ENCODE measurements at places on chromosomes 16 and 17. TPM values are rescaled to one million over a fixed set of nuclear protein-coding genes. Genes with fewer than 3 reads are reported as not detected.

Gene HOXB6
- total RNA-seq = 0.66 TPM

Gene TBC1D3I
- not detected for total RNA-seq

Gene TERF2IP
- 57.2 TPM for total RNA-seq

Gene PDILT
- total RNA-seq = not detected

Gene CTRL
- total RNA-seq = 0.27 TPM

Gene EPX
- 0.12 TPM for total RNA-seq

Gene C16orf78
- not detected for total RNA-seq

Gene NPIPA8
- total RNA-seq = not detected

Gene PIK3R6
- total RNA-seq = 0.57 TPM

Gene TNS4
- not detected for total RNA-seq

Gene GDPD3
- total RNA-seq = 3.1 TPM

Gene TEKT1
- total RNA-seq = not detected

Gene CAPNS2
- 0.38 TPM for total RNA-seq

DNA sequence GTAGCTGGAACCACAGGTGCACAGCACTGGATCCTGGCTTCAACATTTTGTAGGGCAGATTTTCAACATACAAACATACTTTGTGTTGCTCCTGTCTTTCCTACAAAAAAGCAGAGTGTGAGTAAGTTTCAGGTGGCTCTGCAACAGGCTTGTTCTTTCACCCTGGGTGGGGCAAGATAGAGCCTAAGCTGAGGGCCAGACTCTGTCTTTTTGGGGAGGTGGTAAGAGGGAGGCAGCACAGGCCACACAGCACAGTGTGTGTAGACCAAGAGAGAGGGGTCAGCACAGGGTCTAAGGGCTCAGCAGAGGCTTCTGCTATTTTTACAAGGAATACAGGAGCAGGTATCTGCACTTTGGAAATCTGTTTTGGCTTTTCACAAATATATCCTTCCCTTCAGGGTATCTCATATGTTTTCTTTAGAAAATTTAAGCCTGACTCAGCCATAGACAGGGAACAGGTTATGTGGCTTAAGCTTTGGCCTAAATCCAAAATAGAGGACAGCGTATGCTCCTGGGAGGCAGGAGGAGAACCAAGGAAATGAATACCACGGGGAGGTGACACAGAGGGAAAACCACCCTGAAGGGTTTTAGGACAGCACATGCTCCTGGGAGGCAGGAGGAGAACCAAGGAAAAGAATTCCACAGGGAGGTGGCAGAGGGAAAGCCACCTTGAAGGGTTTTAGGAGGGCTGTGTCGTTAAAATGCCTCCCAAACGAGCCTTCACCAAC is 21.6 kb downstream of the EMC8 start:
- no peak for DNase-seq

GRCh38 chr16:86037999-86038925 is 139.3 kb downstream of the IRF8 start:
- no peak for DNase-seq

DNA sequence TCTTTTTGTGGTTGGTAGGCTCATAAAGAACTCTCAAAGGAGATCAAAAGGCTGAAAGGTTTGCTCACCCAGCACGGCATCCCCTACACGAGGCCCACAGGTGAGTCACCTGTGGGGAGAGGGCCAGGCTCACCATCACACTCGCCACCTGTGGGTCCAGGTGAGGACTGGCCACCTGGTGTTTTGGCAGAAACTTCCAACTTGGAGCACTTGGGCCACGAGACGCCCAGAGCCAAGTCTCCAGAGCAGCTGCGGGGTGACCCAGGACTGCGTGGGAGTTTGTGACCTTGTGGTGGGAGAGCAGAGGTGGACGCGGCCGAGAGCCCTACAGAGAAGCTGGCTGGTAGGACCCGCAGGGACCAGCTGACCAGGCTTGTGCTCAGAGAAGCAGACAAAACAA is 11.1 kb downstream of the GNPTG start:
- DNase-seq = no peak

DNA sequence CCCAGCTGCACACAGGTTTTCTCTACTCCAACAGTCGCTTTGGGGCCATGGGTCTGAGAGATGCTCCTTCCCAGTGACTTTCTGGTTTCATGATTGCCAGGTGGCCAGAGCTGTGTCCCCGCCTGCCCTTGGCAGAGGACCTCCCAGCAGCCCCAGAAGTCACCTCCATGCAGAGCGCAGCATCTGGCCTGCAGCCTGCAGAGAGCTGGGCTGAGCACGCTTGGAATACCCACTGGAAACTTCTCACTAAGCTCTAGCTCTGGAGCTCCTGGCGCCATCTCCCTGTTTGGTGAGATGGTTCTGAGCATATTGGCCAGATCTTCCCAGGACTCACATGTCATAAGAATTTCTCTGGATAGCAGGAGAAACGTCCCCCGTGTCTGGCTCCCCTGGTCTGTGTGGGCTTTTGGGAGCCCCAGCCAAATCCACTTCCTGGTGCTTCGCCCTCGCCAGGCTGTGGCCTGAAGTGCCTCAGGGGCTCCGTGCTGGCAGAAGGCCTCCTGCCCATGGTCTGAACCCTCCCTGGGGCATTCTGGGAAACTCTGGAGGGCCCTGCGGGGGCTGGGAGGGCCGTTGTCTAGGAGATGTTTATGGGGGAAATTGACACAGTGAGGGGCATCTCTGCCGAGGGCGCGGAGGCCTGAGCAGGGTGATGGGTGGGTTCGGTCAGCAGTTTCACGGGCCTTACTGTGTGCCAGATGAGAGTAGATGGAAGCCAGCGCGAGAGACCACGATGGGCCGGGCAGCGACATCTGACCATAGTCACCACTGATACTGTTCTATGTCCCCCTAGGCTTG is 73.2 kb upstream of the CIBAR2 start:
- DNase-seq = no peak

DNA sequence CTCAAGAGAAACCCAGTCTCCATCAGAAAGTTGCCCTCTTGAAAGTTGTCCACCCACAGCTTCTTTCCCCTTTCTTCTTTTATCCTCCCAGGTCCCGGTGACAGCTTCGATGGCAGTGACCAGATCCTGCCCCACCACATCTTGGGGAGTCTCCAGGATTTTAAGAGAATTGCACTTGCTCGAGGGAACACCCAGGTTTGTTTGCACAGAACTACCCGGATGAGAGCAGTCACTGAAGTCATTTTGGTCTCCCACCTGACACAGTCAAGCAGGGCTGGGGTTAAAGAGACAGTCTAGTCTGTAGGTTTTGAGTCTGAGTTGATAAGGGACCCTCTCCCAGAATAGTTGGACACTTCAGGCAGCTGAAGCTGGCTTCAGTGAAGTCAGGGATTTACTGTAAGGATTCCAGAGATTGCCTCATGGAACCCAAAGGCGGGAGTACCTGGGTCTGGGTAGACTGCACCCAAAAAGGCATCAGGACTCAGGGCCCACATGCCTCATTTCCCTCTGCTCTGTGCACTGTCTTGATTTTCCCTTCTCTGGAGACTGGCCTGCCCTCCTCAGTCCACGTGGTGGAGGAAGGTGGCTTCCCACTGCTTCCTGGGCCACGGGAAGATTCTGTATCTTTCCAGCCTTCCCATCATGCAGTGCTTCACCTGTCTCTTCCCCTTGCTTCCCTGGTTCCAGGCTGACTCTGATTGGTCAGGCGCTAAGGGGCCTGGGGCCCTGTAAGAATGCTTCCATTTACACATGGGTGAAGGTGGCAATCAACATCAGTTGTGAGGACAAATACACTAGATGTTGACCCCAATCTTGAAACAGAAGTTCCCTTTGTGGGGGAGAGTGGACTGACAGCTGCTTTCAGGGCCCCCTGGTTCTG is 9.5 kb downstream of the MYCBPAP start:
- DNase-seq = no peak

GRCh38 chr16:56658327-56658875 is 642 bp downstream of the MT1F start:
- DNase-seq = peak; percentile 70

- no peak for DNase-seq
Observed at GRCh38 chr16:69017036-69017783, 88.2 kb upstream of the HAS3 start.

DNA sequence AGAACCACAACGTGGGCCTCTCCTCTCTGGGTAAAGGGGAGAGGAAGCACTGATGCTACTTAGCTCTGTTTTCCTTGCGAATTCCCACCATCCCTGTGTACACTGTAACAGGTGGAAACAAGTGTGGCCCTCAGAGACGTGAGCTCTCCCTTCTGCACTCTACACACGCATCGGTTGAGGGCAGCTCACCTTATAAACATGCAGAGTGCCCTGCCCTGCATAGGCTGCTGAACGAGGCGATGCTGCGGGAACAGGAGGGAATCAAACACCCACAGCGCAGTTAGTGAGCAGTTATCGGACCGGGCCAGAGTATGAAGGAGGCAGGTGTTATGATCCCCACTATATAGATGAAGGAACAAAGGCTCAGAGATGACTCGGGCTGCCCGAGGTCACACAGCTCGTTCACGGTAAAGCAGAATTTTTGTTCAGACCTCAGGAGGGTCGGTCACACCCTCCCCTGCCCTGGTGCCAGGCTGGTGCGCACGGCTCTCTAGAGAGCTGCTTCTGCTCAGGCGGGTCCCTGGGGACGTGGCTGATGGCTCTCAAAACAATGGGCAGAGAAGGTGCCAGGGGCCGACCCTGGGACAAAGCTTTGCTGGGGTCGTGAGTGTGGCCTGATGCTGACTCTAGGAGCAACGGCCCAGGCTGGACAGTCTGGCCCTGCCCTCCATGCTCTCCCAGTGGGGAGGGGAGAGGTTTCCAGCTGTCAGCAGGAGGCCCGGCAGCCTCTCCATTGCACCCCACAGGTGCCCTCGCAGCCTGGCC is 68.5 kb downstream of the RPH3AL start:
- DNase-seq = no peak

DNA sequence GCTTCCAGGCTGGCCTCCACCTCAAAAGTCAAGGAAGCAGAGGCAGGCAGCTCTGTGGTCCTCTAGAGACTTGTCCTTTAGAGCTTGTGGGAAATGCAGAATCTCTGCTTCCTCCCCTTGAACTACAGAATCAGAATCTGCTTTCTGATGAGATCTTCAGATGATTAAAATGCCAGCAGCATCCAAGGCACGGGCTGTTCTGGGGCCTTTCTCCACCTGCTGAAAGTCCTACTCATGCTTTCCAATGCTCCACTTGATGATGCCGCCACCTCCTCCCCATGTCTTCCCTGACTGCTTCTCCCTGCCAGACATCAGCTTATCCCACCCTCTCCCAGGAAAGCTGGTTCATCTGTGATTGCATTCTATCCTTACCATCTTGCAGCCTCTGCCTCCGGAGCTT is 33.3 kb downstream of the CMTM3 start:
- no peak for DNase-seq

- DNase-seq = no peak
Observed at GRCh38 chr16:24478401-24478800, 61.0 kb upstream of the RBBP6 start.

GRCh38 chr16:1432388-1433262 is 1.7 kb downstream of the PERCC1 start:
- no peak for DNase-seq

DNA sequence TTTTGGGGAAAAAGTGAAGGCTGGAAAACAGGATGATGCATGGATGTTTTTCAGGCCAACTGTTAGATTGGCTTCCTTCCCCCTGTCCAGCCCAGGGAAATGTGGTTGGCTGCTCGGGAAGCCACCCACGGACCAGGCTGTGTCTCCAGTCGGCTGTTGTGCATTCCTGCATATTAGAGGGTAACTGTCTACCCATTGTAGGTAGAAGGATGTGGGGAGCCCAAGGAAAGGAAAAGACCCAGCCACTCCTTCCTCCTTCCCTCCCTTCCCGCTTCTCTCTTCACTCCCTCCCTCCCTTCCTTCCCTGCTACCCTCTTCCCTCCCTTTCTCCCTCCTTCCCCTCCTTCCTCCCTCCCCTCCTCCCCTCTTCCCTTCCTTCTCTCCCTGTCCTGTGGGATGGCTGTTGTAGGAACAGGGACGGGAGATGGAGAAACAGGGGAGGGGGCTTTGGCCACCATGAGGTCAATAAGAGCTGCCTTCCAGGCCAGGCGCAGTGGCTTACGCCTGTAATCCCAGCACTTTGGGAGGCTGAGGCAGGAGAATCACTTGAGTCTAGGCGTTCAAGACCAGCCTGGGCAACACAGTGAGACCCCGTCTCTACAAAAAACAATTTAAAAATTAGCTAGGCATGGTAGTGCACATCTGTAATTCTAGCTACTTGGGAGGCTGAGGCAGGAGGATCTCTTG is 16.9 kb downstream of the SYT17 start:
- no peak for DNase-seq

DNA sequence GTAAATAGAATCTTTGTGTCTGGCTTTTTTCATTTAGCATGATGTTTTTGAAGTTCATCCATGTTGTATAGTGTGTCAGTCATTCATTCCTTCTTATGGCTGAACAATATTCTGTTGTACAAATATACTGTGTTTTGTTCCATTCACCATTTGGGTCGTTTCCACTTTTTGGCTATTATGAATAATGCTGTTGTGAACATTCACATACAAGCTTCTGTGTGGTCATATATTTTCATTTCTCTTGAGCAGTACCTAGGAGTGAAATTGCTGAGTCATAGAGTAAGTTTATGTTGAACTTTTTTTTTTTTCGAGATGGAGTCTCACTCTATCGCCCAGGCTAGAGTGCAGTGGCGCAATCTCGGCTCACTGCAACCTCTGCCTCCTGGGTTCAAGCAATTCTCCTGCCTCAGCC is 32.3 kb upstream of the TAOK1 start:
- no peak for DNase-seq

- peak; percentile 54 for DNase-seq
Observed at GRCh38 chr16:88804552-88805339, 1.2 kb downstream of the CDT1 start.

DNA sequence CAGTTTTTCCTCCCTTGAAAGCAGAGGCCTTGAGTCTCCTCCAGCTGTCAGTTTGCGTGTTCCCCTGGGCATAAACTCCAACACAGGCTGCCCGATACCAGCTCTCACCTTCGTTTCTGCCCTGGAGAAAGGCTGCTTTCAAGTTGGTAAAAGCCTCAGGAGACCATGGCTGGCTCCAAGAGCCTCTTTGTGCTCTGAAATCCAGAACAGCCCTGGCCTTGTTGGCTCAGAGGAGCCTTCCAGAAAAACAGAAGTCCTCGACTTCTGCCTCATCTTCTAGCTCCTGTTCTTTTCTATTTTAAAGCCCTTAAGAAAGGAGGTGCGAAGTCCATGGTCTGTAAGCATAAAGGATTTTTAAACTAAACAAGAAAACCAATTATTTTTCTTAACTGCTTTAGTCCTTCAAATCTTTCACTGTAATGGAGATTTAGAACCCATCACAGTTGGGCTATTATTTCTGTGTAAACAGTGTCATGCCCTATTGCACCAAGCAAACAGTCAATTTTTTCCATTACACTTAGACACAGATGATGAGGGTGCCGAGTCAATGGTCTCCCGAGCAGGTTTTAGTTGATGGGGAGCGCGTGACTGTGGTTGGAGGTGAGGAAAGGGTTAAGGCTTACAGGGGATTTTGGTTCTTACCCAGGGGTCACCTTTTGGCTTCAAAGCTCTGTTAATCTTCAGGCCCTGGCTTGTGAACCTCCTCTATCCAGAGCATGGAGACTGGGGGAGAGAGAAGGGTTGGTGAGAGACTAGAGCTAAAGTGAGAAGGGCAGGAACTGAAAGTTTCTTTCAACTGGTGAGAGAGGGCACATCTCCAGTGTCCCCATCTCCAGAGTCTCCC is 212.8 kb downstream of the MSI2 start:
- no peak for DNase-seq

GRCh38 chr16:65142276-65142675 is 20.4 kb upstream of the CDH11 start:
- DNase-seq = no peak

Data from psoas muscle (tissue), 8 donors.